ENCODE measurements at places on chromosomes 1 and 21. TPM values are rescaled to one million over a fixed set of nuclear protein-coding genes. Genes with fewer than 3 reads are reported as not detected.
A peak's percentile ranks its signal among the peaks of the same experiment; 100 is the strongest.

The MCOLN3 gene
- 0.22 TPM for total RNA-seq

The LRRC38 gene
- not detected for total RNA-seq

- H3K4me3 ChIP-seq = no peak overlapping the region
- H3K27me3 ChIP-seq = no peaks in the 10 kb centered on the region
- no peak overlapping the region for H3K27ac ChIP-seq
- H3K4me1 ChIP-seq = no peaks in the 10 kb centered on the region
- no peaks in the 10 kb centered on the region for H3K36me3 ChIP-seq
Observed at GRCh38 chr1:213448776-213449175, 397.7 kb downstream of the RPS6KC1 start.

- H3K27ac ChIP-seq = no peak overlapping the region
- peaks cover 4% of the 10 kb centered on the region for H3K4me1 ChIP-seq
- H3K36me3 ChIP-seq = no peaks in the 10 kb centered on the region
- DNase-seq = no peak
- H3K27me3 ChIP-seq = no peaks in the 10 kb centered on the region
- H3K4me3 ChIP-seq = no peak overlapping the region
Observed at GRCh38 chr1:10679496-10680220, 116.8 kb downstream of the CASZ1 start.

DNA sequence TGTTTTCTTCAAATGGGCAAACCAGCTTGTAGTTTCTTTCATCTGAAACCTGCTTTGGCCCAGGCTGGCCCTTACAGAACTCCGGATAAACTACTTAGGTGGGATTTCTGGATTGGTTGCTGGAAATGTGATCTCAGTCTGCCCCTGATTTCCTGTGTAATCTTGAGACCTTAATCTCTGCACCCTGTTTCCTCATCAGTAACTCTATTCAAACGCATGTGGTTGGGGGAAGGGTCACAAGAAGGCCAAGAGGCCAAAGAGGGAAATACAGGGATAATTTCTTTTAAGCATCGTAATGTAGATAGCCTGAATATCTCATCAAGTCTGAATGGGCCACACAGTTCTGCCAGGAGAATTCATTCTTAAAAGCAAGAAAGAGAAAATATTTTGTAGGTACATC is 483.6 kb downstream of the LTN1 start:
- no peak for DNase-seq
- no peak overlapping the region for H3K4me3 ChIP-seq
- no peaks in the 10 kb centered on the region for H3K36me3 ChIP-seq
- H3K4me1 ChIP-seq = no peaks in the 10 kb centered on the region
- H3K27me3 ChIP-seq = no peaks in the 10 kb centered on the region
- no peak overlapping the region for H3K27ac ChIP-seq

DNA sequence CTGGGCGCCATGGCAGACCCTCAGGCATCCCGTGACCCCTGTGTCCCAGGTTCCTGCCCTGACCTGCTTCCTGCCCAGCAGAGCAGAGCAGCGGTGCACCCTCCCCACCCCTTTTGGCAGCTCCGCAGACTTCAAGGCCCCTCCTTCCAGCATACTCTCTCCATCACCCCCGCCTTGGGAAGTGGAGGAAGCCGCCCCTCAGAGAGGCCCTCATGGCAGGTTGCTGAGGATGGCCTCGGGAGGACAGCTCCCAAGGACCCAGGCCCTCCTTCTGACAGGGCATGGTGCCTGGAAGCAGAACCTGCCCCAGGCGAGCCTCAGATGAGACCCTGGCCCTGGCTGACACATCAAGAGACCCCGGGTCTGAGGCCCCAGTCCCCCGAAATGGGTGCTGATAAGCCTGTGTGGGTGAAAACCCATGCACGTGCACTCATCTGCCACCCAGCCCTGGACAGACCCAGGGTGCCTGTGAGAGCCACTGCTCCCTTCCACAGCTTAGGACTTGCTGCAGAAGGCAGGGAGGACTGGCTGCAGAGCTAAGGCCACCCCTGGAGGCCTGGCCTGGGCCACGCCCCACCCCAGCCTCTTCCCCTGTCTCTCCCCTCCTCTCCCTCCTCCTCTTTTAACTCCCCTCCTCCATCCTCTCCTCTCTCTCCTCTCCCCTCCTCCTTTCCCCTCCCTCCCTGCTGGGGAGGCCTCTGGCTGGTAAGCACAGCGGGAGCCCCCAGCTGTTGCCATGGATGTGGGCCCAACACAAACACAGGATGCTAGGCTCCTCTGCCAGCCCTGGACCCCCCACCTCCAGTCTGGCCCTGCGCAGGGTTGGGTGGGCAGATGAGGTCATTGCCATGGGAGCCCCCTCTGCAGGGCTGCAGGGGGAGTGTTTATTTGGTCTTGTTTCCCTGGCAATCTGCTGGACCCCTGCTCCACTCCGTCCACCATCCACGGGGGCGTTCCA is 33.7 kb downstream of the WNT9A start:
- no peaks in the 10 kb centered on the region for H3K4me1 ChIP-seq
- DNase-seq = no peak
- H3K36me3 ChIP-seq = no peaks in the 10 kb centered on the region
- H3K4me3 ChIP-seq = no peak overlapping the region

The DENND1B gene
- total RNA-seq = 26.5 TPM

The CR2 gene
- 1.2 TPM for total RNA-seq

GRCh38 chr1:218809625-218810024 is 364.1 kb upstream of the LYPLAL1 start:
- H3K27ac ChIP-seq = no peak overlapping the region
- H3K27me3 ChIP-seq = no peaks in the 10 kb centered on the region
- no peaks in the 10 kb centered on the region for H3K36me3 ChIP-seq
- H3K4me3 ChIP-seq = no peak overlapping the region

DNA sequence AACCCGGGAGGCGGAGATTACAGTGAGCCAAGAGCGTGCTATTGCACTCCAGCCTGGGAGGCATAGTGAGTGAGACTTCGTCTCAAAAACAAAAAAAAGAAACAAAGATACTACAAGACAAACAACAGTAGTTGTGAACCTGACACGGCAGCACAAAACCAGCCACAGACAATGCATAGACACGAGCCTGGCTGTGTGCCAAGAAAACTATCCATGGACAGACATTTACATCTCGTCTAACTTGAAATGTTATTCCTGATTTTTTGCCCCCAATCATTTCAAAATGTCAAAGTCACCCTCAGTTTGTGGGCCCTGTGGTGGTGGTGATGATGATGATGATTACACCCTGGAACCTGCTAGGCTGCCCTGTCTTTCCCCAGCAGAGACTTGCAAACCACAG is 6.3 kb downstream of the KLHL21 start:
- no peak overlapping the region for H3K4me3 ChIP-seq
- peaks cover 79% of the 10 kb centered on the region for H3K4me1 ChIP-seq
- no peak overlapping the region for H3K27ac ChIP-seq
- peaks cover 74% of the 10 kb centered on the region for H3K36me3 ChIP-seq
- no peak for DNase-seq

GRCh38 chr1:175364424-175365076 is 172.0 kb upstream of the KIAA0040 start:
- no peak for DNase-seq
- H3K4me1 ChIP-seq = no peaks in the 10 kb centered on the region
- H3K36me3 ChIP-seq = no peaks in the 10 kb centered on the region
- H3K4me3 ChIP-seq = no peak overlapping the region
- no peak overlapping the region for H3K27ac ChIP-seq

DNA sequence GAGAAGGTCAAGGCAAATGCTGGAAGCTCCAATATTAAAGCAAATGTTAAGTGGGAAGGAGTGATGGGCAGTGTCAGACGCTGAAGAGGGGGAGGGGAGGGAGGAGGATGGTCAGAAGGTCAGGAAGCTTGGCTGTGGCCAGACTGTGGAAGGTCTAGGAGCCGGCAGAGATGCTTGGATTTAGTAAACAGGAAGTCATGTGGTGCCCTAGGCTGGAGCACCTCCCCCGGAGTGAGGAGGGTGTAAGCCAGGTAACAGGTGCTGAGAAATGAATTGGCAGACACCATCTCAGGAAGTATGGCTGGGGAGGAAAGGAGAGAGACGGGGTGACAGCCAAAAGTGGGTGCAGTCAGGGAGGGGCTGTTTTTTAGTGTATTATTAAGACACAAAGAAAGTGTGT is 17.7 kb downstream of the CSMD2 start:
- H3K4me3 ChIP-seq = no peak overlapping the region
- H3K36me3 ChIP-seq = no peaks in the 10 kb centered on the region
- H3K27ac ChIP-seq = no peak overlapping the region
- peaks cover 4% of the 10 kb centered on the region for H3K27me3 ChIP-seq

The KCNJ9 gene
- total RNA-seq = not detected

DNA sequence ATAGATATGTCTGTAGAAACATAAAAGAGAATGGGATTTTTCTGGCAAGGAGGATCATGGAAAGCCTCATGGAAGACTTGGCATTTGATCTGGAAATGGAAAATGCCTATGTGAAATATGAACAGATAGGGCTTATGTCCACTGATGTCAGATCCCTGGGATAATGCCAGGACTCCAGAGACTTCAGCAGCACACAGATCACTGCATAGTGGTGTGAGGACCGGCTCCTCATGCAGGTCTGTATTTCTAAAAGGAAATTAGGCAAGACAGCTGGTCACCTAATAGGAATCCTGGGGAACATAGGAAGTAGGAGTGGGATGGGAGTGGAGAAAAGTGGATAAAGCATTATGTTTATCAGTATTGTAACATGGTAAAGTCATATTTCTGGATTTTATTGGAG is 56.8 kb upstream of the IPO9 start:
- no peak overlapping the region for H3K4me3 ChIP-seq
- no peak overlapping the region for H3K27ac ChIP-seq
- DNase-seq = no peak
- no peaks in the 10 kb centered on the region for H3K36me3 ChIP-seq
- H3K4me1 ChIP-seq = no peaks in the 10 kb centered on the region
- no peaks in the 10 kb centered on the region for H3K27me3 ChIP-seq

- H3K4me3 ChIP-seq = no peak overlapping the region
- no peak for DNase-seq
- no peak overlapping the region for H3K27ac ChIP-seq
- no peaks in the 10 kb centered on the region for H3K4me1 ChIP-seq
- H3K36me3 ChIP-seq = no peaks in the 10 kb centered on the region
Observed at GRCh38 chr1:202123336-202123813, 658 bp downstream of the GPR37L1 start.

The FHAD1 gene
- not detected for total RNA-seq

DNA sequence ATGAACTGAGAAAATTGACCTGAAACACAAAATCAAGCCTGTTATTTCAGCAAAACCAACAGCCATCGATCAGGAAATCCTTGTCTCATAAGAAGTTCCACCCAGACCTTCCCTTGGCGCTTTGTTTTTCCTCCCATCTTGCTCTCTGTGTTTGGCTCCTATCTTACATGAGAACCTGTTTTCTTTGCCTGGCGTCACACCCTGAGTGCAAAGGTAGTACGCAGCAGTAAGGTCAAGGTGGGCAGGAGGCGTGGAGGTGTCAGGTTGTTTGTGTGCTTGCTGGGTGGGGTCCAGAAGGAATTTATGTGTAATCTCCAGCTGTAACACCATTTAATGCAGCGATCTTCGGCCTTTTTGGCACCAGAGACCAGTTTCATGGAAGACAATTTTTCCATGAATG is 50.5 kb downstream of the C1orf21 start:
- no peak overlapping the region for H3K27ac ChIP-seq
- H3K27me3 ChIP-seq = no peaks in the 10 kb centered on the region
- H3K4me3 ChIP-seq = no peak overlapping the region
- no peak for DNase-seq
- H3K4me1 ChIP-seq = no peaks in the 10 kb centered on the region
- no peaks in the 10 kb centered on the region for H3K36me3 ChIP-seq

GRCh38 chr1:232634096-232634495 is 4.2 kb upstream of the SIPA1L2 start:
- no peak overlapping the region for H3K27ac ChIP-seq
- no peak for DNase-seq
- peaks cover 16% of the 10 kb centered on the region for H3K4me1 ChIP-seq
- H3K27me3 ChIP-seq = peaks cover 8% of the 10 kb centered on the region

The TBX15 gene
- total RNA-seq = not detected

- no peak within 1 kb of the TSS for H3K27ac ChIP-seq
- H3K27me3 ChIP-seq = no peaks in the 10 kb centered on the region
- H3K36me3 ChIP-seq = no peaks in the 10 kb centered on the region
- H3K4me1 ChIP-seq = peaks cover 10% of the 10 kb centered on the region
- no peak within 1 kb of the TSS for H3K4me3 ChIP-seq
- DNase-seq = peak; percentile 29
Observed at GRCh38 chr1:160954158-160955104, at the start of gene ITLN2. TSS of gene ITLN2 (minus strand) at chr1:160954809. CDS start at chr1:160954741, 68 bp downstream.

DNA sequence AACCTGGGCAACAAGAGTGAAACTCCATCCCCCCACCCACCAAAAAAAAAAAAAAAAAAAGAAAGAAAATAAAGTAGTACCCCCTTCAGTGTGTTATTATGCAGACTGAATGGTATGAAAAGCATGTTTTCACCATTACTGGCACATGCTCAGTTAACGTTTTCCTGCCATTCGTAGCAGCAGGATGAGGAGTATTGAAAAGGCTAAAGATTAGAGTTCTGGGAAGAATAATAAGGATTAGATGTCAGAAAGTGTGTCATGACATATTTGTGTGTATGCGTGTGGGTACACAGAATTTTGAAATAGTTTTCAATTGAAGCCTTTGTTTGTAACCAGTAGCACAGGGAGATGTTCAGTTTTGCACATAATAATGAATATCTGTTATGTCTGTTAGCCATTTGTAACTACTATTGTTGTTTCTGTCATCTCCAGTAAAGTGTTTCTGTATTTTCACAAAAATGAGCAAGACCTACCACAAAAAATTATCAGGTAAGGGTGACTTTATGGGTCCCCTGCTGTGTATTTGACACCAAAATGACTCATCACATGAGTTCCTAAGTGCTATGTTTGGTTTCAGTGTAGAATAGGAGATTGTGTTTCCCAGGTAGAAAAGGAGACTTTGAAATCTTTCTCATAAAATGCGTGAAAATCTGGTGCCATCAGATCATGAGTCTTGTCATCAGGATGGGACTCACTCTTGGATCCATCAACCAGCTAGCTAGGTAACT is 358.9 kb downstream of the DISC1 start:
- no peak for DNase-seq
- H3K36me3 ChIP-seq = no peaks in the 10 kb centered on the region
- no peak overlapping the region for H3K4me3 ChIP-seq
- no peaks in the 10 kb centered on the region for H3K27me3 ChIP-seq
